Right cardiac atrium (tissue), 5 donors: ENCODE measurements at places on chromosomes 2 and 18. TPM values are rescaled to one million over a fixed set of nuclear protein-coding genes. Genes with fewer than 3 reads are reported as not detected.

DNA sequence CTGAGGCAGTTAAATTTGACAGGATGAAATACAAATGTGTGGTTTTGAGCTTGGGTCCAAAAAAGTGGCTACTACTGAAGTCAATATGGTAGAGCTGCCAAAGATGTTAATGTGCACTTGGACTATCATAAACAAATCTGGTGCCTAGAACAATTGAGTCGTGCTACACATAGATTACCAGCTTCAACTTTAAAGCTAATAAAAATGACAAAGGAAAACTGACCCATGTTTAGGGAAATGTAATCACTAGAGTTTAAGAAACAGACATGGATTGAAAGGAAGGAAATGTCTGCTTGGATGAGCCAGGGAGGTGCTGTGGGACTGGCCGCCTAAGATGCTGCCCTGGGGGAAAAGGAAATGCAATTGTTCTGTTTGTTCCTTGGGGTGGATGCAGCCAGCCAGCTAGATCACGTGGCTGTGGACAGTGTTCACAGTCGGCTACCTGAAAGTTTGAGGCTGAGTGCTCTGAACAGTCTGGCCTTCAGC, 36.6 kb downstream of the CYB5A start:
- no peak for DNase-seq

DNA sequence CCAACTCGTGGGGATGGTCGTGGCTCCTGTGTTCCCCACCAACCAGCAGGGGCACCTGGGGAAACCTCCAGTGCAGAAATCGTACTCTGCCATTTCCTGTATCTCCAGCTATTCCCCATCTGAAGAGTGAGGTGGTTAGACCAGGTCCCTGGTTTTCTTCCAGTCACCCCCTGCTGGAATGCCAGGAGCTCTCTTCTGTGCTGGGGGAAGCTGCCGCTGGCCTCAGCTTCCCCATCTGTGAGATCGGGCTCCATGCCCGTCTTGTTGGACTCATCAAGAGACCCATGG, 119.7 kb downstream of the INHBB start:
- DNase-seq: no peak

Gene RAB31
- 9.1 TPM for polyA plus RNA-seq

Gene ALS2
- 10.9 TPM for polyA plus RNA-seq

Gene PROM2
- 0.79 TPM for polyA plus RNA-seq

Gene SLC40A1
- polyA plus RNA-seq: 32.2 TPM

Gene BUB1
- 0.38 TPM for polyA plus RNA-seq

Gene CYP20A1
- 9.8 TPM for polyA plus RNA-seq

- no peak for DNase-seq
Measured at GRCh38 chr2:109269706-109270504, 140.9 kb downstream of the SH3RF3 start.

GRCh38 chr2:17035010-17035409, 369.4 kb upstream of the CYRIA start:
- no peak for DNase-seq

DNA sequence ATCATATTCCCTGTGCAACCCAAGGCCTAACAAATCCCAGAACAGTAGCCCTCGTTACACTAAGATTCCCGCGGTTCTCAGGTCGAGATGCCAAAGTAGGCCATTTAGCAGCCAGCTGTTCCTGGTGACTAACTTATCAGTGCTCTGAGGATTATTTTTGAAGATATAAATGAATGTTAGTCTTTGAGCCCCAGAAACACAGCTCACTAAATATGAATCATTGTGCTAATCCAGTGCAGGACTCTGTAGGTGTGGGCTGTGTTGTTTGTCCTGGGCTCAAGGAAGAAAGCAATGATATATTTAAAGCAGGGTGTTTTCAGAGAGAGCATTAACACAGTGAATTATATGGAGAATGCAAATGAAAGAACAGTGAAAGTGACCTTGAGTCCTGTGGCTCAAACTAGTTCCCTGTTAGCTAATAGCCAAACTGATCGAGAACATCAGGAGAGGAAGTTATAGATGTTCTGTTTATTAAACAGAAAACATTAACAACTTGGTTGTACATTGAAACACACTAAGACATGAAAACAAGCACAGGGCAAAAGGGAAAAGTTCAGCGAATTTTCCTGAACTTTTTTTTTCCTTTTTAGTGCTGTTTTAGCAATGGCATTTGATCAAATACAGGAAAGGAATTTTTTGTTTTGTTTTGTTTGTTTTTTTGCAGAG, 228.3 kb downstream of the RNF152 start:
- DNase-seq: no peak

Gene SF3B6
- polyA plus RNA-seq: 101 TPM

Gene TUBB8B
- polyA plus RNA-seq: not detected

DNA sequence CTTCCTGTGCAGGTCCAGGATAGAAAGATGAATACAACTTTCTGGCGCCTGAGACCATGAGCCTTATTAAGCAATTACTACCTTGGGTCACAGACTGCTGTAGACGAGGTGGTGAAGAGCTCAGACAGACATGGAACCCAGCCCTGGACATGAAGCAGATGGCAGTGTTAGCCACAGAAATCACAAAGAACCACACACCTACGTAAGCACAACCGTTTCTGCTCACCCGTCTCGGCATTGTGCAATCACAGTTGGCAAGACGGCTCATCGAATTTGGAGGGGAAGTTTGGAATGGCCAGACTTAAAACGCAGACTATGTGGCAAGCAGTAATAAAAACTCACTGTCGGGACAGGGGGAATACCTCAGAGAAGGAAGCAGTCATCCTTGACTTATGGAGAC, 24.3 kb upstream of the ASPRV1 start:
- DNase-seq: peak; percentile 65

GRCh38 chr18:66495844-66496243, 108.0 kb downstream of the CDH19 start:
- DNase-seq: peak; percentile 63

Gene DSC3
- polyA plus RNA-seq: 0.16 TPM

DNA sequence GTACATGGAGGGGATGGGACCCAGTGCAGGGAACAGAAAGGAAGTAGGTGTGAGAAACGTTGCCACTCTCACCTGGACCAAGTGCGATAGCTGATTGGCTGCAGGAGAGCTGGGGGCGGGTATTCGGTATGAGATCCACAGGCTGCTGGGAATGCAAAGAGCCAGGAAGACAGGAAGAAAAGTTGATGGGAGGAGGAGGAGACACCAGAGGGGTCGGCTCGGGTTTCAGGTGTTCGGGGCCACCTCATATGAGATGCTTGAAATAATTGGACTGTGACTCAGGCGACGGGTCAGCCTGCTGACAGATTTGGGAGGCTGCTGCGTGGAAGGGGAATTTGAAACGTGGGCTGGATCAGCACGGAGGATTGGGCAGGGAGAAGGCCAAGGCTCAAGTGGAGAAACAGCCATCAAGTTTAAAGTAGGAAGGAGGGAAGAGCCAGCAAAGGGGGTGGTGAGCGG, 65.1 kb downstream of the MRPS9 start:
- no peak for DNase-seq

Gene SNRNP27
- polyA plus RNA-seq: 61.4 TPM

DNA sequence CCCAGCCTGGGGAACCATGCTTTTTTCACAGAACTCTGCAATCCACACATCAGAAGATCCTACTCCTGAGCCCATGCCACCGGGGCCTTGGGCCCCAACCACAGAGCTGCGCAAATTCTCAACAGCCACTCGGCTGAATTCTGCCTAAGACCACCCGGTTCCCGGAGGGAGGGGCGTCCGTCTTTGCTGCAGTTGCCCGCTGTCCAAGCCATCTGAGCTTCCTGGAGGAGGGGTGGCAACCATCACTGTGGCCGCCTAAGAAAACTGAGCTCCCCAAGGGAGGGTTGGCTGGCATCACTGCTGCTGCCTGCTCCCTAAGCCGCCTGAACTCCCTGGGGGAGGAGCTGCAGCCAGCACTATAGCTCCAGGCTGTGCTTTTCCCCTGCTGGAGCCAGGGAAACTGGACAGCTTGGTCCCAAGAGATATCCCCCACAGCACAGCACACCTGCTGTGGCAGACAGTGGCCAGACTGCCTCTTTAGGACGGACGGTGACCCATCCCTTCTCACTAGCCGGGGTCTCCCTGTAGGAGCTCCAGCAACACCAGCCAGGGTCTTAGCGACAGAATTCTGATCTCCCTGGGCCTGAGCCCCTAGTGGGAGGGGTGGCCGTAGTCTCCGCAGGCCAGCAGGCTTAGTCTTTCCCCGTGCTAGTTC, 1411.6 kb upstream of the CDH2 start:
- no peak for DNase-seq

Gene GRHL1
- polyA plus RNA-seq: 0.81 TPM

DNA sequence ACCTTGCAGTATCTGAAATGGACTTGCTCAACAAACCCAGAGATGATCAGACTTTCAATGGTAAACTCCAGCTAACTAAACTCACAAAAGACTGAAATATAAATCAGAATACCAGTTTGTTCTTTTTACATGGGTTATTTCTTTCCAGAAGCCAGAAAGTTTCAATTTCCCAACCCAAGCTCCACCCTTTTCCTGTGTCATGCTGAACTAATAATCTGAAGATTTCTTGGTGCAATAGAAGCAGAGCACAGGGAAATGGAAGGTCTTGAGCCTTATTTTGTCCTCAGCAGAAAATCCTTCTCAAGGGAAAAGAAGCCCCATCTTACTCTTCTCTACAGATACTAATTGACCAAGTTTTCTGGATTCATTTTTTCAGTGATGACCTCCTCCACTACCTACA, 93.3 kb upstream of the PAPOLG start:
- no peak for DNase-seq

- DNase-seq: no peak
Measured at GRCh38 chr2:14745288-14746076, 113.0 kb downstream of the LRATD1 start.

Gene CERKL
- not detected for polyA plus RNA-seq

DNA sequence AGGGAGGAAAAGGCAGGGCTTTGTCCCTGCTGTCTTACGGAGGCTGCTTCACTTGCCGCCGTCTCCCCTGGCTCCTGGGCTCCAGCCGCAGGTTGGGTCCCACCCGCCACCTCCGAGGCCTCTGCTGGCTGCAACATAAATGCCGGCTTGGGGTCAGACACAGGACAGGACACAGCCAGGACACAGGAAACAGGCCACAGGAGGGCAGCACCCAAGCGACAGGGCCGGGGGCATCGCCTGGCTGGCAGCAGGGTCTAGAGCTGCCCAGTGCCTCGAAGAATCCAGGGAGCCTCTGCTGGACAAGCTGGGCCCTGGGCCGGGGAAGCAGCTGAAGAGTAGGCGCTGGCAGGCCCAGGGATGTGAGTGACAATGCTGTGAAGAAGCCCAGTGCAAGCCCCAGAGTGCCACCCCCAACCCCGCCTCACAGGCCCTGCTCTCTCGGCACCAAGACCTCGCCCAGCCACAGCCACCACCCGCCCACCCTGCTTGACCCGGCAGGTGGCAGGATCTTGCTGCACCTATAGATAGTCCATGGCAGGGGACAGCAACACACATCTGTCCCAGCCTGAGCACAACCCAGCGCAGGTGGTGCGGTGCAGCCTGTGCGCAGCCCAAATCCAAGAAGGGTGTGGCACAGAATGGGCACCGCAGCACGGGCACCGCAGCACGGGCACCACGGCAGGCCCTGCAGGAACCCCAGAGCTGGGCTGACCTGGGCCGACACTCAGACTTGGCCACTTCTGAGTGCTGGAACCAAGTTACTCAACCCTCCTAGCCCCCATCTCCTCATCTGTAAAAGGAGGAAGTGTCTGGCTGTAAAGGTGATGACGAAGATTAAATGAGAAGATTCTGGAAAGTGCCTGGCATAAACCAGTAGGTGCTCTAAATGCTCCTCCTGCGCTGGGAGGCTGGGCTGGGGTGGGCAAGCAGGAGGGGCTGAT, 55.6 kb downstream of the BIN1 start:
- peak; percentile 58 for DNase-seq

DNA sequence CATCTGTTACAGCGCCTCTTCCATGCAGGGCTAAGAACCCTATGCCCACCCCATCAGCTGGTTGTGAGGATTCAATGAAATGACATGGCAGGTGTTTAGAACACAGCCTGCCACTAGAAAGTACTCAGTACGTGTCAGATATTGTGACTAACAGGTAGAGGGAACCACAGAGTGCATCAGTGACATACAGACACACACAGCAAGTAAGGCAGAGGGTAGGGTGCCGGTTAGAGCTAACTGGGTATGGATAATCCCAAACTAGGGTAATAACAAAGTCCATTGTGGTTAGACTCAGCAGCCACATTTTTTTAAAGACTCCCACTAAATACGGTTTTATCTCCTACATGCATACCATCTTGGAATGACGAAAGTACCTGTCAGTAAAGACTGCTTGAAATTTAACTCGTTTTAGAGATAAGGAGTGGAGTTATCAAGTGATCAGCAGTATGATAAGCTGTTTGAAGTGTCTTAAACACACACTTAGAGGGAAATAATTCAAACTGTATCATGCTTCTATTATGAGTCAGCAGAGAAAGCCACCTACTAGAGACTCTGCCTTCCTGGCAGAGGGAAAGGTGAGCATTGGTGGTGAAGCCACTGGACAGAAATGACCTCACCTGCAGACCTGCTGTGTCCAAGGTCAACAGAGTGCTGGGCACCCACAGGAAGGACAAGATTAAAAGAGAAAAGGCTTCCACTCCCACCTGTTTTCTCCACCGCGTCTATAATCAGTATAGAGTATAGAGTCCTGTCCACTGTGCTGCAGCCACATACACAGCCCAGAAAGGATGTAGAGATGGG, 20.6 kb downstream of the MPPE1 start:
- DNase-seq: no peak

DNA sequence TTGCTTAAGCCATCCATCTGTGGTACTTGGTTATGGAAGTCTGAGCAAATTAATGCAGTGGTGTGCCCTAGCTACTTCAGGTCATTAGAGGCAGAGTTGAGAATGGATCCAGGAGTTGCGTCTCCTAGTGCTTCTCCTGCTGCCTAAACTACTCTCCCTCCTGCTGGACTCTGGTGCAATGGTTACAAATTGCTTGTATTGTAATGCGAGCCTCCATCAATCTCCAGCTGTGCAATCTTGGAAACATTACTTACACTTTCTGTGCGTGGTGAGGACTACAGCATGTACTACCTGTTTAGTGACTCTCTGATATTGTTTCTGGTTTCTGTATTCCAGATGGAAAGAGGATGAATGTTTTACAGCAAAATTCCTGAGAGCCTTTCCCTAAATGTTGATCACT, 119.0 kb upstream of the CYRIA start:
- DNase-seq: no peak

DNA sequence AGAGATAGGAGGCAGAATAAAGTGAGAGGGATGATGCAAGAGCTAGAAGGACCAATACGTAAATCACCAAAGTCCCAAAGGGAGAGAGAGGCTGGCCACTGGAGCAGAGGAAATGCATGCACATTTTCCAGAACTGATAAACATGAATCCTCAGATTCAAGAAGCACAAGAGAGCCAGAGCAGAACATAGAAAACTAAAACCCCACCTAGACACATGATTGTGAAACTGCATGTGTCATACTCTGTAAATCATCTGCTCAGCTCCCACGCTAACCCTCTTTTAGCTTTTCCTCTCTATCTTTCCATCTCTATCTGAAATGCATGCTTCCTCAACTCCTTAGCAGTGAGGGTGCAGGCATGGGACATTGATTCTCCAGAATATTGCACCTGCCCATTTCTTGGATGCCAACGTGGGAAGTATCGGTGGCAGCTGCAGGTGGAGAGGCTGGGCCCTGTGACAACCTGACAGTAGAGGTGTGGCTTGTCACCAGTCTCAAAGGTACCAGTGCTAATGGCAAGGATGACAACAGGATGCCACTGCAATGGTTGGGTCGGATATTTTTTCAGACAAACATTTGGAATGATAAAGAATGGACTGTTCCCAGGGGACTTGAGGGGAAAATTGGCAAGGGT, 89.3 kb upstream of the OTOS start:
- no peak for DNase-seq

- DNase-seq: peak; percentile 41
Measured at GRCh38 chr2:127563458-127564428, 28.3 kb downstream of the MYO7B start.

- no peak for DNase-seq
Measured at GRCh38 chr2:13021470-13021957, 304.8 kb downstream of the TRIB2 start.

GRCh38 chr2:134623796-134624195, 95.0 kb downstream of the TMEM163 start:
- DNase-seq: no peak
